Activated CD4-positive, alpha-beta T cell treated with anti-CD3 and anti-CD28 coated beads for 48 hours (primary cell): ENCODE measurements at places on chromosomes 1 and 21.

DNA sequence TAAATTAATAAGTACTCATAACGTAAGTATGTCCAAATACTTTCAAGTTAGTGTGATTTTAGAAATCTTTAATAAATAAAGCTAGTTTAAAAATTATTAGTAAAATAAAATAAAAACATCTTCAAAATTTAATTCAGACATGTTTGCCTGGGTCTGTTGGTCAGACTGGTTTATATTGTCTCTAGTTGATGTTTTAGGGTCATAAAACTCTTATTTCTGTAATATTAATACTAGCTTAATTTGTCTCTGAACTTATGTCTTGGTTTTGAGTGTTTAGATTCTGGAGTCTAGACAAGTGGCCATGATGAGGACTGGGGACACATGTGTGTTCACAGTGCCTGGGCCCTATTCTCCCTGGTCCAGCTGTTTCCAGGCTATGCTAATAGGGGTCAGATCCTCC is 184.5 kb upstream of the TNR start:
- no peak for DNase-seq

DNA sequence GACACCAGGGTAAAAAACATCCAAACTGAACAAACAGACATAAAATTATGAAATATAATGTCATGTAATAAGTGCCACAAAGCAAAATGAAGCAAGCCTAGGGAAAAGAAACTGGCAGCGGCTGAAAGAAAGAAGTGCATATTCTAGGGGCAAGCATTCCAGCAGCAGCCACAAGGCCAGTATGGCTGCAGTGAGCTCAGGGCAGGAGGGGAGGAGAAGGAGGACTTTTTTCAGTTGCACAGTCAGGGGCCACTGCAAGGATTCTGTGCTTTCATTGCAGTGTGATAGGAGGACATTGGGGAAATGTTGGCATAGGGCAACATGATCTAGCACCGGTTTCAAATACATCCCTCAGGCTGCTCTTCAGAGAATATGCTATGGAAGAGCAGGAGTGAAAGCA is 263.8 kb downstream of the NEGR1 start:
- DNase-seq: no peak

DNA sequence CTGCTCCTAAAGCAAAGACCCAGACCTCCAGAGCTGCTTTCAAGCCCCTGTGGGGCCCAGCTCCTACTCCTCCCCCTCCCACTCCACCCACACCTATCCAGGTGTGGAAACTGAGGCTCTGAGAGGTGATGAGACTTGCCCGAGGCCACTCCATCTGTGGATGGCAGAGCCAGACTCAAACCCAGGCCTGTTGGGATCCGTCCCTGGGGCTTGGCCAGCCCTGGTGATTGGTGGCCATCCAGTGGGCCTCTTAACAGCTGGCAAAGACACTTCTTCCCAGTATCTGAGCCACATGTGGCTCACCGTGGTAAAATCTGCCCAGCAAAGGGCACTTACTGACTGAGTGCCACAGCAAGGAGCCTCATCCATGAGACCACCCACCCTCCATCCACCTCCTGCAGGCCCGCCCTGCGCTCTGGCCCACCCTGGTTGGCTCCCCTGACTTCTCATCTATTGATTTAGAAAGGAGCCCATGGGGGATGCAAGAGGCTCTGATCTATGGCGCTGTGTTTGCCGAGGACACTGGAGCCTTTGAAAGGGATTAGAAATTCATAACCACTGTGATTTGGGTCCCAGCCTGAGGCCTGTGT is 398.5 kb downstream of the PTPRU start:
- no peak for DNase-seq

GRCh38 chr1:235851939-235852338 is 14.8 kb downstream of the LYST start:
- no peak for DNase-seq

DNA sequence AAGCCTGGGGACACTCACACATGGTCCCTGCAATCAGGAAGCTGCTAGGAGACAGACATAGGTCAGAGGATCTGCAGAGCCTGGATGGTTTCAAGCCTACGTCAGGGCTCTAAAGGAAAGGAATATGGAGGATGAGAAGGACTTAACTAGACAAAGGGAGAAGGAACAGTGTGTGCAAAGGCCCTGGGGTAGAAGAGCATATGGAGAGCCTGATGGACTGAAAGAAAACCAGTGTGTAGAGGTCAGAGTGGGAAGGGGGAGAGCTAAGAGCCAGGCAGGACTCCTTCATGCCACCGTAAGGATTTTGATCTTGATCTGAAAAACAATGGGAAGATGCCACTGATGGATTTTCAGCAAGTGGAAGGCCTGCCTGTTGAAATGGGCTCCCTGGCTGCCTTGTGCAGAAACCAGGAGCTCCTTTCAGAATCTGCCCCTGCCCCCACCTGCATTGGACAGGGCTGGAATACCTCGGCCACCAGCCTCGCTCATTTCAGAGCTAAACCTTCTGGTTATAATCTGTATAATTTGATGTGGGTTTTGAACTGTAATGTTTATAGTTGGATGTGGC is 8.6 kb downstream of the FHAD1 start:
- no peak for DNase-seq

DNA sequence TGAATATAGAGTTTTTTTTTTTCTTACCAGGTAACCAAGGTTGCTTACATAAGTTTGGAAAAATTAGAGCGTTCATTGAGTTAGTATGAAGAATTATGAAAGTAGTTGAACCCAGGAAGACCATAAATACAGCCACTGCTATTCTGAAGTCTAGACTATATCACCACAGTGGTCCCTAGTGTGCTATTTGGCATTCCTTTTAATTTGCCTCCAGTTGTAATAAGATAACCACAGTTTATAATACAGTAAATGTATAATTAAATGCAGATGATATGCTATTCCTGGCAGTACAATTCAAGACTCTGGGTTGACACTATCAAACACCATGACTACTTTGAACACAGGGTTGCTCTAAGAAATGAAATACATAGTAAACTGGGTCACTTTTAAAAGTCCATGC is 270.5 kb downstream of the BRINP2 start:
- DNase-seq: no peak

DNA sequence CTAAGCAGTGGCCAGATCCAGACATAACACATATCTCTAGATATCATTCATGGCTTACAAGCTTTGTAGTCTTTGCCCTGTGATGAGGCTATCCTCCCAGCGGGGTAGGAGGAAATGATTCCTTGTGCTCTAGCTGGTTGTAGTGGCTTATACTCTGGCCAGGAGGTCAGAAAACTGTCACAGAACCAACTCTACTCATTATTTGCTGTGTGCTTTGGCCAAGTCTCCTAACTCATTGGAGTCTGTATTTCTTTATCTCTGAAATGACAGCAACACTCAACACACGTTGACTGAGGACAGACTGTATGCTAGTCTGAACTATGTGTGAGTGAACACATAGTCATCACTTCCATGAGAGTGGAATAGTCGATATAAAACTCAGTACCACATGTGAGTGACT is 116.7 kb upstream of the F3 start:
- no peak for DNase-seq

- DNase-seq: no peak
Measured at GRCh38 chr1:95118067-95118499, 928 bp downstream of the TLCD4 start.
